ENCODE measurements at places on chromosomes 1 and 21.
A peak's percentile ranks its signal among the peaks of the same experiment; 100 is the strongest.

DNA sequence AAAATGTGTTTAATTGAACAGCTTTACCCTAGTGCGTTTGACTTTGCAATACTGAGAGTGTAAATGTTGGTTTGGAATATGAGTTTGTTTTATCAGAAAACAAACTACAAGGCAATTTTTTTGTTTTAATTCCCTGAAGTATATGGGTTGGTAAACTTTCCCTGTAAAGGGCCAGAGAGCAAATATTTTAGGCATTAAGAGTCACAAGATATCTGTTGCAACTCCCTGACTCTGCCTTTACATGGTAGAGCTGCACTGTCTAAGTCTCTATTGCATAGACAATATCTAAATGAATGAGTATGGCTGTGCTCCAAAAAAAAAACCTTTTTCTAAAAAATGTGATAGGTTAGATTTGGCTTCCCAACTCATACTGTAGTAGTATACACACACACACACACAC lies 115.1 kb upstream of the PBX1 start:
- no peak for DNase-seq

DNA sequence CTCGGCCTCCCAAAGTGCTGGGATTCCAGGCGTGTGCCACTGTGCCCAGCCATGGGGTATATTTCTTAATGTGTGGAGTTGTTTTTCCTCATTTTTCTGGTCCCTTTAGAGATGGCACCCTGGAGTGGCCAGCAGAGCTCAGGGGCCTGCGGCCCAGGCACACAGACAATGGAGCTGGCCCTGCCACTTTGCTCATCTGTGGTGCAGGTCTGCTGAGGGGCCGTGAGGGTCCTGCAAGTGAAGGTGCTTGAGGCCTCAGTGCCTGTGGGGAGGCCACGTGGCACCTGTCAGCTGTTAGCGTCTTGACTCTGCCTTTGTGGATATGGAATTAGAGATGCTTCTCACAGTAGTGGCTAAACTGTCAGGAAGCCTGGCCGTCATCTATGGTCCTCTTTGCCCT lies 7.5 kb downstream of the COL18A1 start:
- DNase-seq = no peak

GRCh38 chr1:29531596-29531995 lies 295.3 kb downstream of the PTPRU start:
- no peak for DNase-seq

DNA sequence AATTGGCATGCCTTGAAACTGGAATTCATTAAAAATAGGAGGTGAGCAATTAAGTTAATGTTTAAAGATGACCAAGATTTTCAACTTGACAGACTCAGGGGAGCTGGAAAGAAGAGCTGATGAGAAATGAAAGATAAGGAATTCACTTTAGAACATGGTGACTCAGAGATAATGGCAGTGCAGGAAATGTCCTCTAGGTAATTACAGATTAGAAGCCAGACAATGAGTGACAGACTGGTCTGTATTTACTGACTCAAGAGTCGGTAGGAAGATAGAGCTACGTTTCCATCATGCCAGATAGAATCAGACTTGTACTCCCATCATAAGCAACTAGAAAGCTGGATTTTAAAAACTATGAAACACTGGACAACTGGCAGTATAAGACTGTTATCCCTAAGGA lies 151.6 kb downstream of the AJAP1 start:
- DNase-seq = no peak

GRCh38 chr1:167429612-167430011 lies 88.7 kb downstream of the CD247 start:
- no peak for DNase-seq

GRCh38 chr1:54360165-54361005 lies 45.8 kb downstream of the SSBP3 start:
- DNase-seq = no peak

DNA sequence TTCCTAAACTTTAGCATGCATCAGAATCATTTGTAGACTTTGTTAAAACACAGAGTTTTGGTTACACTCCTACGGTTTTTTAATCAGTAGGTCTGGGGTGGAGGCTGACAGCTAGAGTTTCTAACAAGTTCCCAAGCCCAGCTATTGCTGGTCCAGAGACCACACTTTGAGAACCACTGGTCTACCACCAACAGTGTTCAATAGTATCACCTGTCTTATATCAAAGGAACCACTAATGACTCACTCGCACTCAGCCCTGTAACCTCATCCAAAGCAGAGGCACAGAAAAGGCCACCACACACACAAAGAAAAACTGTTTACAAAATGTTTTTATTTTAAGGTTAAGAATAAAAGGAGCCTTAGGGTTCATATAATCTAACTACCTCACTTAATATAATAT lies 68.7 kb downstream of the HIVEP3 start:
- no peak for DNase-seq

- DNase-seq = no peak
Observed at GRCh38 chr1:43440358-43440757, 13.4 kb downstream of the HYI start.

DNA sequence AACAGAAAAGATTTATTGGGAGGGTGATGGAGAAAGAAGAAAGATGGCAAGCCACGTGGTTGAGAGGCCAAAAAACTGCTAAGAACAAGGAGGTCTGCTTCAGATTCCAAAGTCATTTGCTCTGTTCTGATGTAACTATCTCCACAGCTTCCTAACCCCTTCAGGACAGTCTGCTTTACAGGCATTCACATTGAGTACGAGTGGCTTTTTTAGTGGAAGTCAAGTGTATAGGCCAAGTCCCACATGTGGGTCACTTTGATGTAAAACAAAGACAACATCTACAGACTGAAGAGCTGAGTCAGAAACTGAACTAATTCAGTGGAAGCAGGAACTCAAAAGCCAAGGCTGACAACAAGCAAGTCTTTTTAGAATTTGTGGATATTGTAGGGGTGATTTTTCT lies 128.7 kb upstream of the F3 start:
- no peak for DNase-seq

DNA sequence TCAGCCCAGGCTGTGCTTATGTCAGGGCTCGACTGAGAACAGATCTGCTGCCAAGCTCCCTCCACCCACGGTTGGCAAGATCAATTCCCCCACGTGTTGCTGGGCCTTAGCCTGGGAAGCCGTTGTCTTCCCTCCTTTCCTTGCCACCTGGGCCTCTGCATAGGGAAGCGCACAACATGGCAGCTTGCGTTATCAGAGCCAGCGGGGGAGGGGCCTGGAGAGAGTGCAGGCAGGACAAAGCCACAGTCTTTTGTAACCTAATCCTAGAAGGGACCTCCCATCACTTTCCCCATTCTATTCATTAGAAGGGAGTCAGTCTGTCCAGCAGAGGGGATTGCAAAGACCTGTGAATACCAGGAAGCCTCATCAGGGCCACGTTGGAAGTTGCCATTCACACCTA lies 17.0 kb upstream of the IGSF21 start:
- no peak for DNase-seq

DNA sequence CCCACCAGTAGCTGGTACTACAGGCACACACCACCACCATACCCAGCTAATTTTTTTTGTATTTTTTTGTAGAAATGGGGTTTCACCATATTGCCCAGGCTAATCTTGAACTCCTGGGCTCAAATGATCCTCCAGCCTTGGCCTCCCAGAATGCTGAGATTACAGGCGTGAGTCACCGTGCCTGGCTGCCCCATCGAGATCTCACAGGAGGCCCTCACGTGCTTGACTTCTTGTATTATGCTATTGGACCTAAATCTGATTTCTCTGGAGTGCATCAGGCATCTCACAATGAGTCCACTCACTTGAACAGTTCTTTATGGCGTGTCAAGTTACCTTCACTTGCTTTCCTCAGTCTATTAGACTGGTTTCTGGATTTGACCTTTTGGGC lies 9.3 kb upstream of the RSRP1 start:
- no peak for DNase-seq

DNA sequence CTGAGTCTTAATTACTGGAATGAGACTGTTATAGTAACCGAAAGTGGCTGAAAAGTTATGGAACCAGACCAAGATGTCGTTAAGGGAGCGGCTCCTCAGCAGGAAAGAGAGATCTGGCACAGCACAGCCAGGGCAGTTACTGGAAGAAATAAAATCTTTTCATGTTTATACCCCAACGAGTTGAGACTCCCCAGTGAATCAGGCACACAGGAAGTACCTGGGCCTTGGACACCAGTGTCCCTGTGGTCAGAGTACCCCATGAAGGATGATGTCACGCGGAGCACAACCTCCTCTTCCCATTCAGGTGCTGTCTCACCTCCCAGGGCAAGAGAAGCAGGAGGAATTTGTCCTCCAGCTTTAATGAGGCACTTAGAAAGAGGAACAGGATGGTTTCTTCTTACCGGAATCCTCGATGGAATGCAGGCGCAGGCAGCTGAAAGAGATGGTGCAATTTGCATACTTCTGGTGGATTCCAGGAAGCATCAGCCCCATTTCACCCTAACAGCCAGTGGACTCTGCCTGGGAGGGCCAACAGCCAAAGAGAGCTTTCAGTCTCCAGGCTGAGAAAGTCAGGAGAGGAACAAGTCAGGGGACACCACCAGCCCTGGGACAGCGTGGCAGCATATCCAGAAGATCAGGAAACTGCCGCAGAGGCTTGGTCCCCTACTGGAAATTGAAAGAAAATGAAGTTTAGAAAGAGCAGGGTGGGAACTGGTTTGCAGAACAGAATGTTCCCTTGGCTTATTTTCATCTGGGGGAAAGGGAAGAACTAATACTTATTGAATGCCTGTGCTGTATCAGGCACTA lies 35.9 kb upstream of the CTTNBP2NL start:
- DNase-seq = peak; percentile 77

DNA sequence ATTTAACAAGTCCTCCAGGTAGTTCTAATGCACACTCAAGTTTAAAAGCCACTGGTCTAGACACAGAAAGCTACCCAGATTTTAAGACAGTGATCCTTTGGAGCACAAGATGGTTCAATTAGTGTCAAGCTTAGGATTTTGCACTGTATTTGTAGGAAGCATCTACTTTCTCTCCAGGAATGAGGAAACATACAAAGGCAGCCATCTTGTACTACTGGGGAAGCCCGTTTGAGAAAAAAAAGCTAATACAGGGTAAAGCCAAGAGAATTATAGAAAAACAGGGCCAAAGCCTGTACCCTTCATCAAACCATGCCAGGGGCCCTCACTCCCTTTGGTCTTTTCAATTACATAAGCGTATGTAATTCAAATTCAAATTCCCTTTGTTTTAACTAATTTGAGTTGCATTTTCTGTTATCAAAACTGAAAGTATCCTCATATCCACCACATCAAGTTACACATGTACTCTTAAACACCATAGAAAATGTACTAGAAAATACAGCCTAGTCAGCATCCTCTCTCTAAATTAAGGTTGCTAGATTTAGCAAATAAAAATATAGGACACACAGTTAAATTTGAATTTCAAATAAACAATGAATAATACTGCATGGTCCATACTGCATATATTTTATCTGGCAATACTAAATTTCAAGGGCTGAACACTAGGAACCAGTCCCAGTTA lies 17.4 kb downstream of the PIK3R3 start:
- DNase-seq = no peak

- DNase-seq = no peak
Observed at GRCh38 chr1:205286335-205286950, 35.1 kb downstream of the NUAK2 start.

DNA sequence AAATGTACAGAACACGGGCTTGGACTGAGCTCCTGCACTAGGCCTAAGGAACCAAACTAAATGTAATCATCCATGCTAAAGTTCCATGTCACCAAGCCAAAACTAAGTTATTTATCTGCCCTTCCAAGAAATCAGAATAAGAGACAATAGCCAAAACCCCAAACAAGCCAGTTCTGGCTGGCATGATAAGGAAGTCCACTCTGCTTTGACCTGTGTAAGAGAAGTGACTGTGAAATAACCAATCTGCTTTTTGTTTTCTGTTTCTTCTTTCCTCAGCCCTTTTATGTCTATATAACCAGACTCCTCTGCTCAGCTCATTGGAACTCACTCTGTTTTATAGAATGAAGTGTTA lies 15.1 kb downstream of the PLPPR5 start:
- DNase-seq = no peak

GRCh38 chr1:170734412-170735175 lies 70.7 kb downstream of the PRRX1 start:
- DNase-seq = peak; percentile 37

DNA sequence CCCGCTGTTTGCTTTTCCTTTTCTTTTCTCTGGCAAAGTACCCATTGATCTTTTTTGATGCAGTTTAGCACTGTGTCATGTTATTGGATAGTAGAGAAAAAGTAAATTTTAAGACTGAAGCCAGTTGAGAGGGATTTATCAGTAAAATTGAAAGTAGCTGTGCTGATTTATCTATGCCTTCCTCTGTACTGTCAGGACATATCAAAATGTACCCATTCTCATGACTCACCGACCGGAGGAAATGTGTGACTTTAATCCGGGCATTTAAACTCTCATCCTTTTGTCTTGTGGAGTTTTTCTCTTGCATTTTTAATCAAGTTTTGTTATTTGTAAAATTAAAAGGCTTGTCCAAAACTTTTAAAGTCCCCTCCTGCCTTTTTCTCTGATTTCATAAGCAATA lies 276.6 kb upstream of the FMN2 start:
- no peak for DNase-seq

DNA sequence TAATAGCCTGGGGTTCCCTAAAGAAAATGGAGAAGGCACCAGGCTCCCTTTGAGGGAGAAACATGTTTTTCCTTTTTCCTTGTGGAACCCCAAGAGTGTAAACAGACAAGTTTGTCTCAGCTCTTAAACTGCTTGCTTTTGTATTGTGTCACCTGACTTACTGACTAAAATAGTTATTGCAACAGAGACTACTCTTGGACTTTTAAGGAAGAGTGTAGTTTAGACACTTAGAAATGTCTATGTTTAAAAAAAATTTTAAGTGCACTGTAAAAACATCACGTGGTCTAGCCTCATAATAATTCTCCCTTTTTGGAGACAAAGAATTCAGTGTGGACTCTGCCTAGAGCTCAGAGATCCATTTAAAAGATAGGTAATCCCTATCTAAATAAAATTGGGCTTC lies 141.1 kb downstream of the TRIM33 start:
- no peak for DNase-seq

GRCh38 chr21:29221253-29221744 lies 77.4 kb upstream of the BACH1 start:
- DNase-seq = peak; percentile 55

DNA sequence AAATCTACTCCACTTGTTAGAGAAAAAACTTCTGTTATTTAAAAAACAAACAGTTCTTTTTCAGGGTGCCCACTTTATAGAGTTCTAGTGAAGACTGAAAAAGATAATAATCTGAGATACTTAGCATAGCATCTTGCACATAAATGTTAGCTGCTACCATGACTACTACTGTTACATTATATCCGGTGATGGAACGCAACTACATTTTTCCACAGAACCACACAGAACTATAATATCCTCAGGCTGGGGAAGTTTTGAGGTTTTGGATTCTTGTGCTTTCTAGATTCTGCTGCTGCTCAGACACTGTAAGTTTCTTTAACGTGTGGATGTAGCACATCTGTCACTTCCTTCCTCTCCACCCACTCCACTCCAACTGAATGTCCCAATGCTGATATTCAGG lies 110.3 kb downstream of the PTPN14 start:
- no peak for DNase-seq

DNA sequence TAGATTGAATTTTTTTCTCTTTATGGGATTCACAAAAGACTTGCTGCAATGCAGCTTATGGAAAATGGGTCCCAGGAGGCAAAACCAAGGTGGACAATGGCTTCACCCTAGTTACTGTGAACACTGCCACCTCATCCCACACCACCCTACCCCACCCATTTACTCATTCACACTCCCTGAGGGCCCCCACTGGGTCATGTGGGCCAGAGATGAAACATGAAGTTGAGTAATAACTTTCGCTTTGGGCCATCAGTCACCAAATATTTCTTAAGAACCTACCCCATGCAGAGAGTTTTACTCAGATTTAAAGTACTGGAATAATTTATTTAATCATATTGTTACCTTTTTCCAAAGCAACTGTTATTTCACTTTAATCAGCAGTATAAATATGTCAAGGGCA lies 191.8 kb downstream of the TPR start:
- DNase-seq = peak; percentile 68
